Lower lobe of right lung (tissue), 2 donors: ENCODE measurements at places on chromosomes 7 and 10. TPM values are rescaled to one million over a fixed set of nuclear protein-coding genes. Genes with fewer than 3 reads are reported as not detected.

DNA sequence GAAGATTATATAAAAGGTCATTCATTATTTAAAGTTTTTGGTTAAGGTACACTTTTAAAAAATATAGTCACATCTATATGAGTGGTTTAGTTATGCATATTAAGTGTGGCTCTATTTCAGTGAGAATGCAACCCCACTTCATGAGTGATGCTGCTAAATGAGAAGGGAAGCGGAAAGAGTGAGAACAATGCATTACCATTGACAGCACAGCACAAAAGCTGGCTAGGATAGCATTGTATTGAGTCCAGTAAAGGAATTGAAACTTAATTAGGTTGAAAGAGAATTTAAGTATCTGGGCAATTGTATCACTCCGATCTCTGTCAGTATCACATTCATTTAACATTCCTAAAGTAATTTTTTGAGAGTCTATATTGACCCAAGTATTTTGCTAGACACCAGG is 13.2 kb downstream of the POM121L12 start:
- H3K27ac ChIP-seq = no peak overlapping the region
- no peaks in the 10 kb centered on the region for H3K36me3 ChIP-seq
- H3K27me3 ChIP-seq = no peaks in the 10 kb centered on the region
- H3K4me1 ChIP-seq = no peaks in the 10 kb centered on the region
- no peak for DNase-seq

PTER gene
- total RNA-seq = 20.3 TPM

DNA sequence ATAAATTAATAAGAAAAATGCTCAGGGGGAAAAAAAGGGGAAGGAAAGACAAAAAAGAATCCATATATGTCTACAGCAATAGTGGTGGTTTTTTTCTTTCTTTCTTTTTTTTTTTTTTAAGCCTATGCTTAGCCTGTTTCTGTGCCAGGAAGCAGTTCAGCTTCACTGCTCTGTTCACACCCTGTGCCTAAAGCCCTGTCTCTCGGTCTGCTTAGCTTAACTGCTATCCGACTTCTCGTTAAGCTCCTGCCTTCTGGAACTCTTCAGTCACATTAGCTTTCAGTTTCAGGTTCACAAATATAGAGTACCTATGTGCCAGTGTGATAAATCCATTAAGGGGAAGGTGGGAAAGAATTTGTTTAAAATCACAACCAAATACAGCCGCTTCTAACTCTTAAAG is 26.5 kb upstream of the NRG3 start:
- H3K4me1 ChIP-seq = no peaks in the 10 kb centered on the region
- H3K4me3 ChIP-seq = no peak overlapping the region
- DNase-seq = no peak
- H3K27me3 ChIP-seq = no peaks in the 10 kb centered on the region

GRCh38 chr7:126937171-126937570 is 315.6 kb downstream of the GRM8 start:
- H3K36me3 ChIP-seq = no peaks in the 10 kb centered on the region
- H3K27ac ChIP-seq = no peak overlapping the region
- H3K27me3 ChIP-seq = no peaks in the 10 kb centered on the region
